ENCODE measurements at places on chromosomes 3 and 15. TPM values are rescaled to one million over a fixed set of nuclear protein-coding genes. Genes with fewer than 3 reads are reported as not detected.

- no peak overlapping the region for H3K4me3 ChIP-seq
- no peaks in the 10 kb centered on the region for H3K27me3 ChIP-seq
- H3K4me1 ChIP-seq: no peaks in the 10 kb centered on the region
- H3K27ac ChIP-seq: no peak overlapping the region
Observed at GRCh38 chr3:95733336-95733735, 1081.1 kb upstream of the EPHA6 start.

GRCh38 chr3:45664578-45664977 is 24.6 kb upstream of the SACM1L start:
- no peak for DNase-seq
- H3K36me3 ChIP-seq: no peaks in the 10 kb centered on the region
- H3K27ac ChIP-seq: no peak overlapping the region
- H3K27me3 ChIP-seq: no peaks in the 10 kb centered on the region
- H3K4me1 ChIP-seq: peaks cover 48% of the 10 kb centered on the region
- H3K4me3 ChIP-seq: peak overlapping the region; percentile 40

DNA sequence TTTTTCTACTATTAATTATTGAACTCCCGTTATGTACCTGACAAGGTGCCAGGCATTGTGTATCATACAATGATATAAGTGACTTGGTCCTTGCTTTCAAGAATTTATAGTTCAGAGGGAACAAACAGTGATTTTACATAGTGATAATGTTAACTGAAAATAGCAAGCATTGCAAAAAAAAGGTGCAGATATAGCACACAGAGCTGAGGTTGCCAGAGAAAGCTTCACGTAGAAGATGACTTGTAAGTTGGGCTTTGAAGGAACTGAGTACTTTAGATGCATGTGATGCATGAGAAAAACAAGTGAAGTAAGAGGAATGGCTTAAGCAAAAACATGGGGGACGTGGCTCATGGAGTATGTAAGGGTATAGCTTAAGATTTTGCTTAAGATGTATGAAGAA is 584.5 kb downstream of the NAALADL2 start:
- no peaks in the 10 kb centered on the region for H3K27me3 ChIP-seq
- no peaks in the 10 kb centered on the region for H3K4me1 ChIP-seq
- no peak for DNase-seq
- no peak overlapping the region for H3K4me3 ChIP-seq

DNA sequence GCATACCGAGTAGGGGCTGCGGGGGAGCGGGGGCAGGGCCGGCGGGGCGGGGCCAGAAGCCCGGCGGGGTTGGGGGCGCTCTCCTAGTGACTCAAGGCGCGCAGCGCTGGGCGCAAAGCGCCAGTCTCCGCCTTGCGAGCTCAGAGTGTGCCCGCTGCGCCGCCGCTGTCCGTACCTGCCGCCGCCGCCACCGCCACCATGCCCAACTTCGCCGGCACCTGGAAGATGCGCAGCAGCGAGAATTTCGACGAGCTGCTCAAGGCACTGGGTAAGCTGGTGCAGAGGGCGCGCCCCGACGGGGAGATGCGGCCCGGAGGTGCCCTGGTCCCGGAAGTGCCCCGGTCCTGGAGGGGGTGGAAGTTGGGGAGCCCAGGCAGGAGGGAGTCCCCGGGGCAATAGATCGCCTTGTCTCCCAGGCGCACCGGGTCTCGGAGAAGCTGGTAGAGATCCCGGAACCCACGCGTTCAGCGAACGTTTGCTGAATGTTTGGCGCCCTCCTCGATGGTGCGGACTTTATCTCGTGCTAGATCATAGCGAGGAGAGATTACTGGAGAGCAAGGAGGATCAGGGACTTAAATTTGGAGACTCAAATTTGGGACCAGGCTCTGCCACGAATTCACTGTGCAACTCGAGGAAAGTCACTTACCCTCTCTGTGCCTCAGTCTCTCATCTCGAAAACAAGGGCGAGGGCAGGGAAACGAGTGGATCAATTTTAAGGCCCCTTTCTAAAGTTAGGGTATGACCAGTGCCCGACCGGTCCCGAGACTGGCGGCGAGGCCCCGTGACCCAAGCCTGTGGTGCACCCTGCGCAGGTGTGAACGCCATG is at the start of gene CRABP1:
Gene CRABP1 (plus strand): TSS at position 123 of the 826 bp plus-strand sequence. CDS start 76 bp downstream, at position 199.
- H3K36me3 ChIP-seq: no peaks in the 10 kb centered on the region
- H3K27ac ChIP-seq: no peak within 1 kb of the TSS
- peaks cover 76% of the 10 kb centered on the region for H3K27me3 ChIP-seq
- no peak for DNase-seq

- H3K4me1 ChIP-seq: no peaks in the 10 kb centered on the region
- no peaks in the 10 kb centered on the region for H3K36me3 ChIP-seq
- DNase-seq: no peak
- H3K27me3 ChIP-seq: no peaks in the 10 kb centered on the region
- H3K4me3 ChIP-seq: no peak overlapping the region
- no peak overlapping the region for H3K27ac ChIP-seq
Observed at GRCh38 chr15:80496096-80496495, 91.9 kb downstream of the ARNT2 start.

Gene LRRC34
- total RNA-seq: 0.26 TPM

Measured in psoas muscle (tissue), 8 donors.